ENCODE measurements at places on chromosomes 11 and 22.

DNA sequence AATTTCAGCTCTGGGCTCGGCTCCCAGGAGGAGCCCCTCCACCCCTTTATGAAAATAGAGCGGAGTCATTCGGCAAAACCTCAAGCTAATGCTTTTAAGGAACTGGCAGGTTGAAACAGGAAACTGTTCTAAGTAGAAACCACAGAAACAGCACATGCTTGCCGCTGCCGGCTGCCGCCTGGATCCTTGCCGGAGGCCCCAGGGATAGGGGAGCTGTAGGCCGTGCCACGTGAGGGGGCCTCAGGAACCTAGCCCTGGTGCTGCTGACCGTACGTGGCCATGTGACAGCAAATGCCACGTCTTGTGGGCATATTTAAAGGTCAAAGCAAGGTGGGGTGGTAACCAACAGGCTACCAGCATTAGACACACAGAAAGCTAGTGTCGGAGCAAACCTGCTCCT, 77.9 kb upstream of the TIMP3 start:
- peak; percentile 73 for DNase-seq

DNA sequence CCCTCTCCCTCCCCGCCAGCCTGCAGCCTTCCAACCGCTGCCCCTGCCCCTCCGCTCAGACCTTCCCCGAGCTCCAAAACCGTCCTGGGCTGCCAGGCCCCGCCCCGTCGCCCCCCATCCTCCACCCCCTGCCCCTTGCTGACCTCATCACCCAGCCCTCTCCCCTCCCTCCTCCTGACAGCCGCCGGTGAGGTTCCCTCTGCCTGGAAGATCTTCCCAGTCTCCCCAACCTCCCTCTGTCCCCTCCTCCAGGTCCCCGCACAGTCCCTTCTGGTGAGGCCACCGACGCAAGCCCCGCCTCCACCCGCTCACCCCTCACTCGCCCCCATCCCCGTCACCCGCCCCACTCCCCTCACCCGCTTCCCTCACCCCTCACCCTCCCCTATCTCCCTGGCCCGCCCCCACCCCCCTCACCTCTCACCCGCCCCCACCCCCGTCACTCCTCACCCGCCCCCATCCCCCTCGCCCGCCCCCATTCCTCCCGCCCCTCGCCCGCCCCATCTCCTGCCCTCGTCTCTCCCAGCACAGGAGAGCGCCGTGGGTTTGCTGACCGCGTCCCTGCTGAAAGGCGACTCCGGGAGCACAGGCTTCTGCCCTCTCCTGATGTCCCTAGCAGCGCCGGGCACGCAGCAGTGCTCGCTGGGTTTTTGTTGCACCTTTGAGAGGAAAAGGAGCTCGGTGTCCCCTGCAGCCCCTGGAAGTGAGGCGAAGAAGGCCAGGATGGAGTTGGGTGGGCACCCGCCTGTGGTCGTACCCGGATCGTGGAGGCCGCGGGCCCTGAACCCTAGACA, 16.4 kb upstream of the UPK3A start:
- DNase-seq, result no peak

GRCh38 chr11:3827434-3828186, 13.1 kb downstream of the RHOG start:
- no peak for DNase-seq

DNA sequence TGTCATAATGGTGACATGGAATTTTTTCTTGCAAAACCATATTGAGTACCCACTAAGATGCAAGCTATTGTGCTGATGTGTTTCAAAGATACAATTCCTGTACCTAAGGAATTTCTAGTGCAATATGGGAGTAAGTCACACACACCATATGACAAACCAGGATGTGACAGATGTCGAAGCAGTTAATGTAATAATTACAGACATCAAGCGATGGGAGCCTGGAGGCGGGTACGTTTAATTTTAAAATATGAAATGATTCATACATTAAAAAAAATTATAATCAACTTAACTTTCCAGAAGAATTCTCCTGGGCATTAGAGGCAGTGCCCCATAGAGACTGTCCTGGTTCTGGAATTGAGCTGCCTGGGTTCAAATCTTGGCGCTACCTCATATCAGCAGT, 6.0 kb downstream of the SYCE3 start:
- DNase-seq, result no peak

DNA sequence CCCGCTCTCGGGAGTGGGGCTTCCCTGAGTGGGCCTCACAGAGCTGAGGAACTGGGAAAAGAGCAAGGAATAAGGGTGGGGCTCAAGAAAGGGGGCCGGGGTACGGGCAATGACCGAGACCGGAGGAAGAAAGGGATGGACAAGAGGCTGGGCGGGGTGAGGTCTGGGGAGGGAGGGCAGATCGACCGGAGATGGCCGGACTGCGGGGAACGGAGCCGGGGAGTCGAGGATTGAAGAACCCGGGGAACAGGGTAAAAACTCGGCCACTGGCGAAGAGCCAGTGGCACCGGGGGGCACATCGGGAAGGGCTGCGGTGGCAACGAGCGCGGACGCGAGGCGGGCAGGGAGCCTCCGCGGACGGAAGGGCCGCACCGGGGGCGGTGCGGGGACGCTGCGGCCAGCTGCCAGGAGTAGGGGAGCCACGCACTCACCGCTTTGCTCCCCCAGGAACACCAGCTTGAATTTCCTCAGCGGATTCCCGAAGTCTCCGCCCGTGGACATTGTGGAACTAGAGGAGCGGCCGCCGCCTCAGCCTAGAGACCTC, 667 bp downstream of the RAB6A start:
- DNase-seq, result peak; percentile 32

- DNase-seq, result no peak
Measured at GRCh38 chr11:73182824-73183321, 35.2 kb upstream of the P2RY2 start.

GRCh38 chr11:8097468-8097867, 16.5 kb downstream of the TUB start:
- DNase-seq, result no peak
